ENCODE measurements at places on chromosomes 11 and 22.
A peak's percentile ranks its signal among the peaks of the same experiment; 100 is the strongest.

- DNase-seq = no peak
Measured at GRCh38 chr11:8631395-8632118, 37.5 kb upstream of the STK33 start.

GRCh38 chr11:40306938-40307548, 1152.4 kb downstream of the LRRC4C start:
- peak; percentile 4 for DNase-seq

DNA sequence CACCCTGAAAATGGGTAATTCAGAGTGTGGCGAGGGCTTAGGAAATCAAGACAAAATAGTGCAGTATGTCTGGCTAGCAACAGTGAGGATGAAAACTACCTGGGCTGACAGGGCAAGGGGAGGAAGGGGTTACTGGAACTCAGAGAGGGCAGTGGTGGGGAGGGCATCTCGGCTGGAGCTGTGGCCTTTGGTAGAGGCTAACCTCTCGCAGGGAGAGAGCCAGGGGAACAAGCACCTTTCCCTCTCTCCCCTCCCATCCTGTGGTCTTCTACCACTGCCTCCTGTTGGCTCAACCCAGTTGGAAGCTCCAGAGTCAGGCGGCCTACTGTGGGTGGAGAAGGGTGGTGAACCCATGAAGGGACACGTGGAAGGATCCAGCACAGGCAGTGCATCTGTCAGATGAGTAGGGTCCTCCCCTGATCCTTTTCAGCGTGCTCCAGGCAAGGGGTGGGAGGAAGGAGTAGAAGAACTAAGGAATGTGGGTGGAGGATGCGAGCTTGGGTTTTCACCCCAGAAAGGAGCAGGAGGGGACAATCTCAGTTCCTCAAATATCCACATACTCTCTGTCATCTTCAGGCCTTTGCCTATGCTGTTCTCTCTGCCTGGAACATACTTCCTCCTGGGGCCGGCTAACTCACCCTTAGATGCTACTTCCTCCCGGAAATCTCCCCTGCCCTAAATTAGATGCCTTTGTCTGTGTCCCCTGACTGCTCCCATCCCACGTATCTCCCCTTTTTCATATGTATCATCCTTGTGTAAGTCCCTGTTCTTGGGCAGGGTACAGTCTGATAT, 6.2 kb upstream of the KCNE3 start:
- DNase-seq = no peak

DNA sequence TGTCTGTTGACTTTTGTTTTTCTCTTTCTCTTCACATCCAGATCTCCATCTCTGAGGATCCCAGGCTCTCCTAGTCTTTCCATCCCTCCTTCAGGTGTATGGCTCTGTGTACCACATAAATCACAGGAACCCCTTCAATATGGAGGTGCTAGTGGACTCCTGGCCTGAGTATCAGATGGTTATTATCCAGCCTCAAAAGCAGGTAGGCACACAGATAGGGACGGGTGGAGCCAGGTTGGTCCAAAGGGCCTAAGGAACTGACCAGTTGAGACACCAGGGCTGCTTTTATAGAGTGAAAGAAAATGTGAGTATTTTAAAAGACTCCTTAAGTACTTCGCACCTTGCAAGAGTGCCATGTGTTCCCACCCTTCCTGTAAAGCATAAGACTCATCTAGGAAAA, 39.9 kb downstream of the GLYATL1 start:
- no peak for DNase-seq

- DNase-seq = no peak
Measured at GRCh38 chr11:125223901-125224361, 59.4 kb downstream of the PKNOX2 start.

DNA sequence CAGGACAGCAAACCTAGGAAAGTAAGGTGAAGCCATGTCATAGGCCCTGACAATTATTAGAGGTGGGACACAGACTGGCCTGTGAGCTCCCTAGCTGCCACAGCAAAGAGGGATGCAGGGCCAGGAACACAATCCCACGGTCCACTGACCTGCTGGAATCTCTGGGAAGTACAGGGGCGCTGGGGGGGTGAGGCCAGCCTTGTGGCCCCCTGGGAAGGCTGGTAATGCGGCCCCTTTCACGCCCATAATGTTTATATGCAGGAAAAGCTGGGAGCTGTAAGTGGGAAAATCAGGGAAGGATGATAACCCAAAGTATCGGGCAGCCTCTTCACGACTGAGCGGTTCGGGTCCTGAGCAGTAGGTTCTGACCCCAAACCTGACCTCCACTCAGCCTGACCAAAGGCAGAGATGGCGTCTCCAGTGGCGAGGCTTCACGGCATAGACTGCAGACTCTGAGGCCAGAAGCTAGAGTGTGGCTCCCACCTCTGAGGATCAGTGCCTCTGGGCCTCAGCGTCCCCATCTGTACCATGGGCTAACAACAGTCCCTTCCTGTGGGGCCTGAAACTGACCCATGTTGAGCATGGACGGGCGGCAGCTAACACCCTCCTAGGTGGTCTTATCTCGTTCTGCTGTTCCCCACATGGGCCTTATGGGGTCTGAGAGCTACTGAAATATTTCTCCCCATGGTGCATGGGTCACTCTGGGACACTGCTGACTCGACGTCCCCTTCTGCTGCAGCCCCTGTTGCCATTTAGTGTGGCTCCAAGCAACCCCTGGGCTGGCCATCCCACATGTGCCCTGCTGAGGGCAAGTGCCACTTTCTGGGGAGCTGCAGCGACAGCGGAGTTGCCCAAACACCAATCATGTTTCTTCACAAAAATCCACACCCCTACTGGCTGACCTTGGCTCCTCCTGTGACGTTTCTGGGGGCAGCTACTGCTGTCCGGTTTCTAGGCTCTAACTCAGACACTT, 101.8 kb downstream of the PHF21B start:
- no peak for DNase-seq

DNA sequence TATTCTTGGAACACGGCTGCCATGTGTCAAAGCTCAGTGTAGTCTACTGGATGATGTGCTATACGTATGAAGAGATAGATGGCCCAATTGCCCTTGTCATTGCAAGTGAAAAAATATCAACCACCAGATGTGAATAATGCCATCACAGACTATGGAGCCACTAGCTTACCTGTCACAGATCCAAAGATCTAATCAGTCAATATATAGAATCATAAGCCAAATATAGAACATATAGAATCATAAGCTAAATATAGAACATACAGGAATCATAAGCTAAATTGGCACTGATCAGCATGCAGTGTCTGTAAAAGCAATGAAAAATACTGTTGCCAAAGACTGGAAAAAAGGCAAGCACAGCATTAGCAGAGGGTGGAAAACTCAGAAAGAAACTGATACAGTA, 1656.9 kb upstream of the RAG2 start:
- DNase-seq = no peak

DNA sequence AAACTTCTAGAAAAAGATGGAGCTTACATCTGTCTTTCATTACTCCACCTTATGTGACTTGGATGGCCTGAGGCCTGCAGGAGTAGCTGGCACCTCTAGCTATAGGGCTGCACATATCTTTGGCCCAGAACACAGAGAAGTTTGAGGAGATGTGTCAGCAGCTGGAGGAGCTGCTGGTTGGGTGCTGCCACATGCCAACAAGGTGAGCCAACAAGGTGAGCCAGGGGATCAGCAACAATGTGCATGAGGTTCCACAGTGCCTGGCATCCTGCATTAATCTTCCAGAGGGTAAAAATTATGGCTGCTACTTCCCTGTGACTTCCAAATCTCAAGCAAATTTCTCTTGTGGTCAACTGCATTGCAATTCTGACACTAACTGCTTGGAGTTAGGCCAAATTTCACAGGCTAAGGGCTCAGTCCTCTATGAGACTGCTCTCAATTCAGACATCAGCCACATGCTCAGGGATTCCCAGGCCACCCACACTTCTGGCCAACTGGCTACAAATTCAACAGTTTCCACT, 16.0 kb downstream of the RBM7 start:
- DNase-seq = no peak

- DNase-seq = no peak
Measured at GRCh38 chr22:25884121-25884520, 142.1 kb downstream of the MYO18B start.

GRCh38 chr22:32646476-32646875, 155.0 kb upstream of the TIMP3 start:
- DNase-seq = no peak

DNA sequence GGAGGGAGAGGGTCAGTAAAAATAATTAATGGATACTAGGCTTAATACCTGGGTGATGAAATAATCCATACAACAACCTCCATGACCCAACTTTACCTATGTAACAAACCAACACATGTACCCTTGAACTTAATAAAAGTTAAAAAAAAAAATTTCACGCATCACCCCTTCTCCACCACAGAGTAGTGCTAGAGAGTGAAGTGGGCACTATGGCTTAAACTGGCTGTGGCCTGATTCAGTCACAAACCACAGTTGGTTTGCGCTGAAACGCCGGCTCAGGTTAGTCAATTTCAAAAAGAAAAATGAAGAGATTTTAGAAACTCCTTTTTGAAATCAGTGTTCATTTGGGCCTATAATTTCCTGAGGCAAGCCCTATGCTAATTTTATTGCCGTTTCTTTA, 144.3 kb downstream of the TRPC6 start:
- no peak for DNase-seq

Data from NCI-H1436 (cell line).